ENCODE measurements at places on chromosomes 7 and 10. TPM values are rescaled to one million over a fixed set of nuclear protein-coding genes. Genes with fewer than 3 reads are reported as not detected.
A peak's percentile ranks its signal among the peaks of the same experiment; 100 is the strongest.

GPR37 gene
- 0.29 TPM for total RNA-seq

TRPV6 gene
- total RNA-seq = not detected

OPN1SW gene
- total RNA-seq = not detected

BLNK gene
- 3.2 TPM for total RNA-seq

CCNY gene
- total RNA-seq = 65.8 TPM

HERC4 gene
- 72.0 TPM for total RNA-seq

PFKFB3 gene
- 43.1 TPM for total RNA-seq

ZNF722 gene
- total RNA-seq = not detected

- no peak for DNase-seq
Measured at GRCh38 chr7:82578430-82578829, 134.9 kb upstream of the CACNA2D1 start.

GRCh38 chr10:120593693-120594092 lies 136.7 kb downstream of the PLPP4 start:
- DNase-seq = no peak

DNA sequence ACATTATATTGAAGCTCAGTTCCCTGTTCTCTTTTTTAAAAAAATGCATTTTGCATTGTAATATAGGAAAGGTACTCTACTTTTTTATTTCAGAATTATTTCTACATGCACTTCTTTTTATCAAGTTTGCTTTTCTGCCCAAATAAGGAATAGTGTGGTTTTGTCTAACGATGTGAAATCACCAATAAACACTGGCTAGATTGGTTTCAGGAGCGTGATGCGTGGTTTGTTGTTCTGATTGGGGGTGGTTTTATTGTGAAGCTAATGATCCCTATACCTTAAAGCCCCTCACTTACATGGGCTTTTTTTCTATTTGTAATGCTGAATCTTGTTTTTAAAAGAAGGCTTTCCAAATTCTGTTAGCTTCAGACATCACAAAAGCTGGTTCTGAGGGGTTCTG lies 17.6 kb downstream of the ENTPD7 start:
- DNase-seq = no peak

DNA sequence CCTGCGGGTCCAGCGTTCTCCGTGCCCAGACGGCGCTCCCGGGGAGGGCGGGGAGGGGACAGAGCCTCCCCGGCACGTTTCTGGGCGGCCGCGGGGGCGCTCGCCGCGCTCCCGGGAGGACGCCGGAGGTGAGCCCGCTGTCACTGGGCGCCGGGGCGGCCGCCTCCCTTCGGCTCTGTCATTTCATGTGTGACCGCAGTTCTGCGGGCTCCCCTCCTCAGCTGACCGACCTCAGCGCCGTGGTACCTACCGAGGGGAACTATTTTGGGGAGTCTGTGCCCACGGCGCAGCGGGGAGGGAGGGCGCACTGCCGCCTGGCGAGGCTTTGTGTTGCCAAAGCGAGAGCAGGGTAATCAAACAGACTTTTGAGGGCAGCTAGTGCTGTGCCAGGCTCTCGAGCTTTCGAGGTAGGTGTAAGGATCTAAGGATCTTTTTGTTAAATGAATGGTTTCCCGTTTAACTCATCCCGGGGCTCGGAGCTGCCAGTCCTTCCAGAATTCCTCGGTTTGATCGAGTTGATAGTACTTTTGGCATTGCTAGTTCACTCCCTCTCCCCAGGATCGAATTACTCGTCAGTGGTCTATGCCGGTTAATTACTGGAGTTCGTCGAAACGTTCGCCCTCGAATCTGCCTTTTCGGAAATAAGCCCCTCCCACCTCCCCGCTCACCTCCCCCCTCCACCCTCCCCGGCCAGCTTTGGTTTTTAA lies 1.9 kb downstream of the ARID5B start:
- peak; percentile 88 for DNase-seq

DNA sequence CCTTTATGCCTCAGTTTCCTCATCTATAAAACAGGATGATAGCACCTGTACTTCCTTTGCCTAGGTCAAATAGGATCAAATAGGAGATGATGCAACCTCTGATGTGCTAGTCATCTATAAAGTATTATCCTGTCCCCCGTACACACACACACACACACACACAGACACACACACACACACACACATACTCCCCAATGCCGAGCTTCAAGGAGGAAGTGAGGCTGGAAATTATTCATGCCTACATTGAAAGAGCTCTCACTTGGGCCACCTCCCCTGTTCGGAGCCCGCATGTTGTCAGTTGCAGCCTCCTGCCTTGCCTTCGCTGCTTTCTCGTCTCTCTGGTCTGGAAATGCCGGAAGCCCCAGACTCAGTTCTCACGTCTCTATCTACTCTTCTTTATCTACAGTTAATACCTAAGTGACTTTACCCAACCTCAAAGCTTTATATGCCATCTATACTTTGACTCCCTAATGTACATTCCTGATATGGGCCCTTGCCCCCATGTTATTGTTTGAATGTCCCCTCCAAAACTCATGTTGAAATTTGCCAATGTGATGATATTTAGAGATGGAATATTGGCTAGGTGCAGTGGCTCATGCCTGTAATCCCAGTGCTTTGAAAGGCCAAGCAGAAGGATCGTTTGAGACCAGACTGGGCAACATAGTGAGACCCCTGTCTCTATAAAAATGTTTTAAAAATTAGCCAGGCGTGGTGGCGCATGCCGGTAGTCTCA lies 6.9 kb upstream of the UBE2H start:
- DNase-seq = no peak

DNA sequence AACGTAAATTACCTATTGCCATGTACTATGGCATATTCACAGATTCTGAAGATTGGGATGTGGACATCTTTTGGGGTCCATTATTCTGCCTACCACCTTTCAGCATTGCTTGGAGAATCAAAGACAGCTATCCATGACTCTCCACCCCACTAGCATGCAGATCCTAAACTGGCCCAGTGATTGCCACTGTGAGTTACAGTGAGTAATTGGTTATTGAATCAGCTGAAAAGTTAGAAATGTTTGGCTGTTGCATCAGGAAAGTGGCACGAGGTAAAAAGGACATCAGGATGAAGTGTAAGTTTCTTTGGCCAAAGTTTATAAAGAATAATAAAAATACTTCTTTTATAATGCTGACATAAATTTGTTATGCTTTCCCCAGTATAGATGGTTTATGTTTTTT lies 148.2 kb upstream of the ETV1 start:
- DNase-seq = no peak

GRCh38 chr10:110676016-110676415 lies 31.9 kb downstream of the RBM20 start:
- no peak for DNase-seq

DNA sequence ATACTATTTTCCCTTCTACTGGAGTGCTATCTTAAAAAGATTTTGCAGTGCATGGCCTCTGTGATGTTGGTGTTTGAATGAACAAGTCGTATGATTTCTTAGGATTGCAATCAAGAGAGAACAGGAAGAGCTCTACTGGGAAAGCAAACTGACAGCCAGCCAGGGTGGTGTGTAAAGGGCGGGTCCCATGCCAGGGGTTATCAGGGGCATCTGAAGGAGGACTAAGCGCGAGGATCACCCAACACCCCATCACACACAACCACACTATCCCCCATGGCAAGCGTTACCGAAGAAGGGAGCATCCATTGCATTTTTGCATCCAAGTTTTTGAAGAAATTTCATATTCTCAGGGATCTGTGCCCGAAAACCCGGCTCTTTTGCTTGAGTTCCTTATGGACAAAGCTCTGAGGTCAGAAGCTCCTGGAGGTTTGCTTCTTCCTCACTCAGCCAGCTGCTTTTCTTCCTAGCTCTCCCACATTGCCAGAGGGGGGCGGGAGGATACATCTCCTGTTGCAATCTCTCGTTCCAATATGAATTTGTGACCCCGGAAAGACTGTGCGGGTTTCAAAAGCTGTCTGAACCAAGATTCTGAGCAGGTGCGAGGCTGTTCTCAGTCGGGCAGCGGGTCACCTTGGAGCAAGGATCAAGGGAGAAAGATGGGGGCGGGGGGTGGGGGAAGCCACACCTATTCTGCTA lies 5.2 kb downstream of the NEUROD6 start:
- DNase-seq = no peak

DNA sequence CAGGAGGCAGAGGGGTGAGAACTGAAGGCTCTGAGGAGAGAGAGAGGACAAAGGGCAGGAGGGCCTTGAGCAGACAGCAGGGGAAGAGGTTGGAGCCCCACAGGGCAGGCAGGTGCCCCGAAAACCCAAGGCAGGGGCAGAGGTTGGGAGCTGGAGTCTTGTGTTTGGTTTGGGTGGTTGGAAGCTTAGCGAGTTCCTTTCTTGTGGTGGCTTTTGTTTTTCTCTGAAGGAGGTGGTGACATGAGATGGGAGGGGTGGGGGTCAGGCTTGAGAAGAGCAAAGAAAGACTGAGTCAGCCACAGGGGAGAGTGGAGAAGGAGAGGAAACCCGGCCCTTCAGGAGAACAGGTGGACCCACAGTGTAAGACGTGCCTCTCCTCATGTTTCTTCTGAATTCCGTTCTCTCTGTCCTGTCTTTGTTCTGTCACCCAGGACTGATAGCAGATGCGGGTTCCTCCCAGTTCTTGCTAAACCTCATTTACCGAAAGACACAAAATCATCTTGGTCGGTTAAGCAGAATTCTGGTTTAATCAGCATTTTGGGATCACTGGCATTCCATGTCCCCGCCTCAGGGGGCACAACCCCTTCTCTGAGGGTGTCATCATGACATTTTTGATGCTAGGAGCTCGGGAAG lies 95.3 kb downstream of the INSYN2A start:
- no peak for DNase-seq

GRCh38 chr7:67610897-67611296 lies 614.3 kb downstream of the TYW1 start:
- DNase-seq = no peak

DNA sequence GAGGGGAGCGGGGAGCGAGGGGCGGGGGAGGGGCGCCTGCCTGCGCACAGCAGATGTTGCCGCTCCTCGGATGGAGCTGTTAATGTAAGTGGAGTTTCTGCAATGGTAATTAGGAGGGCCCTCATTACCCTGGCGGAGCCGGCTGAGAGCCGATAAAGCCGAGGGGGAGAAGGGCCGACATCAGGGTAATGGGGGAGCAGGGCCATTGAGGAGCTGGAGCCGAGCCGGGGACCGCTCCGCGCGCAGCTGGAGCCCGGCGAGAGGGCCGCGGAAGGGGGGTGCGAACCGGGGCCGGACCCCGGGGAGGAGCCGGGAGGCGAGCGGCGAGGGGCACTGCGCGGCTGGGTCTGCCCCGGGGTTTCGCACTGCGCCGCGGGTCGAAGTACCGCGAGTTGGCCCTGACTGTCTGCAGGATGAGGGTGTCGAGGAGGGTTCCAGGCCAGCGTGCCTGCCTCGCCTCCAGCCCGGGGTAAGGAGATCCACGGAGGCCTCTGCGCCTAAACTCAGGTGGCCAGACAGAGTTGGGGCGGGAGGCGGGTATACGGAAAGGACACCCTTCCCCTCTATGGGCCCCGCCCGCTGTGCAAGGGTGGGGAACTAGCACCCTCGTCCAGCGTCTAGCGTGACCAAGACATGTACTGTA lies 55.0 kb upstream of the LBX1 start:
- no peak for DNase-seq

DNA sequence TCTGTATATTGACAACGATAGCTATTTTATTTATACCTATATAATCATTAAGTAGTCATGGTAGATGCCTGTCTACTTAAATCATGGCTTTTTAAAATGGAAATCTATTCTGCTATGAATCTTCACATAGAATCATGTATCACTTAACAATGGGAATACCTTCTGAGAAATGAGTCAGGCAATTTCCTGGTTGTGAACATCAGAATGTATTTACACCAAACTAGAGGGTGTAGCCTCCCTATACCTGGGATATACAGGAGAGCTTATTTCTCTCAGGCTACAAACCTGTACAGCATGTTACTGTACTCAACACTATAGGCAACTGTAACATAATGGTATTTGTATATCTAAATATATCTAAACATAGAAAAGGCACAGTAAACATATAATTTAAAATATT lies 502.3 kb downstream of the ZWINT start:
- no peak for DNase-seq
